ENCODE measurements at places on chromosomes 16 and 17.

DNA sequence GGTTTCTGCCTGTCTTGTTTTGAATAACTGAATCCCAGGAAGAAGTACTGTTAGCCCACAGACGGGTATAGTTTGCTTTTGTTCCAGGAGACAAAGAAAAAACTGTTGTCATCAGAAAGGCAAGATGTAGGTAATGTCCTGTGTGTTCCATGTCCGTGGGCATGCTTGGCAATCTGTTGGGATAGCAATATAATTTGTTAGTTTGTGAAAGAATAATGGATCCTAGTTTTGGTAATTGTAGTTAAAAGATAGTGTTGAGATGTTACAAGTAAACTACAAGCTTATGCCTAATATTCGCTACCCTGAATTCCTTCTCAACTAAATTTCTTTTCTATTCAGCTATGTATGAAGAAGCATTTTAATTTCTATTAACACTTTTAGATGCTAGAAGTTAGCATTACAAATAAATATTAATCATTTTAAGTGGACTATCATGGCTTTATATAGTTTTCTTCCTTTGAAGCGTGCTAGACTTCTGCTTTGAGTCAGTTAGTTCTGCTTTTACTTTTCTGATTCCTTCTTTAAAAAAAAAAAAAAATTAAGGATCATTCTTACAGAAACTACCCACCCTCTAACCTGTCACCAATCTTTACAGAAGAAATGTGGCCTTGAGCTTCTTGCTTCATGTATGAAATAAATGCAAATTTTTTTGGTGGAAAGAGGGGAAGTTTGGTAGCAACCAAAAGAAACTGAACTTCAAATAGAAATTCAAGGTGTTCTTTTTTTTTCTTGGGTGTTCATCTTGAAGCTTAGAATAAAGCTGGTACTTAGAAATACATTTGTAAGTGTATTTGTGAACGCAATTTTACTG is 2.4 kb downstream of the EVI2A start:
- no peak for DNase-seq

DNA sequence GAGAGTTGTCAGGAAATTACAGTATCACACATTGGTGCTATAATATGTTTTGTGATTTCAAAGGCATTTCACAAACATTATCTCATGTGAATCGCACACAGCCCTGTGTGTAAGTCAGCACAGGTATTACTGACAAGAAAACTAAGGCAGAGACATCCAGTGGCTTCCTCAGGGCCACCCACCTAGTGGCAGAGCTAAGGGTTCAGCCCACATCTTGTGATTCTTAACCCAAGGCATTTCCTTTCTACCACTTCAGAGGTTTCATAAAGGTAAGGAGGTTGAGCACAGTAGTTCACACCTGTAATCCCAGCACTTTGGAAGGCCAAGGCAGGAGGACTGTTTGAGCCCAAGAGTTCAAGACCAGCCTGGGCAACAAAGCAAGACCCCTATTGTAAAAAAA is 58.2 kb downstream of the STX8 start:
- no peak for DNase-seq

GRCh38 chr17:82403662-82404660 is 14.2 kb upstream of the HEXD start:
- DNase-seq, result no peak

GRCh38 chr16:57384248-57385070 is 12.2 kb downstream of the CX3CL1 start:
- no peak for DNase-seq

DNA sequence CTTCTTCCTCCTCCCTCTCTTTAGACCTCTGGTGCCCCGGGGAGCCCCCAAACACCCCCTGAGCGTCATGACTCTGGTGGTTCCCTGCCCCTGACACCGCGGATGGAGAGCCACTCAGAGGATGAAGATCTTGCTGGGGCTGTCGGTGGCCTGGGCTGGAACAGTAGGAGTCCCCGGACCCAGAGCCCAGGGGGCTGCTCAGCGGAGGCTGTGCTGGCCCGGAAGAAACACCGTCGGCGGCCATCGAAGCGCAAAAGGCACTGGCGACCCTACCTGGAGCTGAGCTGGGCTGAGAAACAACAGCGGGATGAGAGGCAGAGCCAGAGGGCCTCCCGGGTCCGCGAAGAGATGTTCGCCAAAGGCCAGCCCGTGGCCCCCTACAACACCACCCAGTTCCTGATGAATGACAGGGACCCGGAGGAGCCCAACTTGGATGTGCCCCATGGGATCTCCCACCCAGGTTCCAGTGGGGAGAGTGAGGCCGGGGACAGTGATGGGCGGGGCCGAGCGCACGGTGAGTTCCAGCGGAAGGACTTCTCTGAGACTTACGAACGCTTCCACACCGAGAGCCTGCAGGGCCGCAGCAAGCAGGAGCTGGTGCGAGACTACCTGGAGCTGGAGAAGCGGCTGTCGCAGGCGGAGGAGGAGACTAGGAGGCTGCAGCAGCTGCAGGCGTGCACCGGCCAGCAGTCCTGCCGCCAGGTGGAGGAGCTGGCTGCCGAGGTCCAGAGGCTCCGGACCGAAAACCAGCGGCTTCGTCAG is 7.5 kb downstream of the HEXIM2 start:
- DNase-seq, result no peak

DNA sequence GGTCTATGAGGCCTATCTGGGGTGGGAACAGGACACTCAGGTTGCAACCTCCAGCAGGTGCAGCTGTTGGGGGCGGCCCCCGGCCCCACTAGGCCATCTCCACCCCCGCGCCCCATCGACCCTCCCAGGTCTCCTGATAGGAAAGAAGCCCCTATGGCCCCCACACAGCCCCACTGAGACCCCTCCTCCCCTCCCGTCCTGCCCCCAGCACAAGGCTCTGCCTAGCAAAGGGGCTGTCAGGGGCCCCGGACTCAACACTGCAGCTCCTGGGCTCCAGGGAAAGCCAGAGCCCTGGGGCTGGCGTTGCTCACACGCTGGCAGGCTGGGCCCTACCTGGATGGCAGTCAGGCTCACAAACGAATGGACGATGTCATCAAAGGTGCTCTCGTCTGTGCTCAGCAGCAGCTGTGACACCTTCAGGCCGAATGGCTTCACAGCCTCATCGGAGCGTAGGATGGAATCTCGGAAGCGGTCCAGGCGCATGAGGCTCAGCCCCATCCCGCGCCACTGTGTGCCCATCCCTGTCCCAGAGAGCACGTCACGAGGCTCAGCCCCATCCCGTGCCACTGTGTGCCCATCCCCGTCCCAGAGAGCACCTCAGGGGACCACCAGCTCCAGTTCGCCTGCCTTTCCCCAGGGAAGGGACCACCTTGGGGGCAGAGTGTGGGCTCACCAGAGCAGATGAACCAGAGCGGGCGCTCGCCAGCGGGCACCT is 7.3 kb downstream of the FASN start:
- DNase-seq, result no peak

DNA sequence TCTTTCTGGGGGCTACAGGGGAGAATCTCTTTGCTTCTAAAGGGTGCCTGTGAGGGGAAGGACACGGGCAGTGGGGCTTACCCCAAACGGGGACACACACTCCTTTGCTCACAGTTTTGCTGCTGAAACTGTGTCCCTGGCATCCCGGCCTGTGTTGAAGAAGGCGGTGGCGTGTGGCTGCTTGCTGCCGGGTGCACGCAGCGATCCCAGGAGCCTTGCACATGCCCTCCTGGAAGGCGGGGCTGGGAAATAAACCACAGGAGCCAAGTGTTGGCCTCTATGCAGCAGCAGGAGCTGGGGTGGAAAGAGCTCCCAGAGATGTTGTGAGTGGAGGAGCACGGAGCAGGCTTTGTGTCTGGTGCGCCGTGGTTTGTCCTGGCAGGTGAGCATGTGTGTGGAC is 131.0 kb upstream of the CIBAR2 start:
- DNase-seq, result no peak

- DNase-seq, result no peak
Measured at GRCh38 chr16:24409045-24409444, 130.3 kb upstream of the RBBP6 start.

GRCh38 chr17:18946536-18946935 is 5.4 kb upstream of the SLC5A10 start:
- DNase-seq, result no peak

DNA sequence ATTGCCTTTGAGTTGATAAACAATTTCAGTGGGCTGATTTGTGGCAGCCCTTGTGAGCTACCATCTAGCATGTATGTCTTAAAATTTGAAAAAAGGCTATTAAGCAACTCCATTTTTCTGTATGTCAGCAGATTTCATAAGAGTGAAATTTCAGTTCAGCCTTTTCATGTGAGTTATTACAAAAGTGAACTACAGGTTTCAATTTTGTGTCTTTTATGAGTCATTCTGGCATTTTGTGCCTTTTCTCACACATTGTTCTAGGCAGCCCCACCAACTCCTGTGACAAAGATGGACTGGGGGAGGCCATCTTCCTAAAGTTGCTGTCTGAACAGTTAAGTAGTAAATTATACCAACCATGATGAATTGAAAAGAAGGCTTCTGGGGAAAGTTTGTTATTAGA is 52.1 kb downstream of the USP10 start:
- peak; percentile 35 for DNase-seq

DNA sequence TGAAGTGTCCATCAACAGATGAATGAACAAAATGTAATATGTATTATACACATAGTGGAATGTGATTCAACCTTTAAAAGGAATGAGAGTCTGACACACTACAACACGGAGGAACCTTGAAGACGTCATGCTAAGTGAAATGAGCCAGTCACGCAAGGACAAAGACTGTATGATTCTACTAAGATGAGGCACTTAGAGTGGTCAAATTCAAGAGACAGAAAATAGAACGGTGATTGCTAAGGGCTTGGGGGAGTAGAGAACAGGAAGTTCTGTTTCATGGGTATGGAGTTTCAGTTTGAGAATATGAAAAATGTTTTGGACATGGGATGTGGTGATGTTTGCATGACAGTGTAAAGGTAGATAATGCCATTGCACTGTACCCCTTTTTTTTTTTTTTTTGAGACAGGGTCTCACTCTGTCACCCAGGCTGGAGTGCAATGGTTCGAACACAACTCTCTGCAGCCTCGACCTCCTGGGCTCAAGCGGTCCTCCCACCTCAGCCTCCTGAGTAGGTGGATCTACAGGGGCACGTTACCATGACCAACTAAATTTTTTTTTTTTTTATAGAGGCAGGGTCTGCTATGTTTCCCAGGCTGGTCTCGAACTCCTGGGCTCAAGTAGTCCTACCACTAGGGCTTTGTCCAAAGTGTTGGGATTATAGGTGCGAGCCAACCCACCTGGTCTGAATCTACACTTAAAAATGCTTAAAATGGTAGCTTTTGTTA is 2.9 kb upstream of the CCDC102A start:
- no peak for DNase-seq

DNA sequence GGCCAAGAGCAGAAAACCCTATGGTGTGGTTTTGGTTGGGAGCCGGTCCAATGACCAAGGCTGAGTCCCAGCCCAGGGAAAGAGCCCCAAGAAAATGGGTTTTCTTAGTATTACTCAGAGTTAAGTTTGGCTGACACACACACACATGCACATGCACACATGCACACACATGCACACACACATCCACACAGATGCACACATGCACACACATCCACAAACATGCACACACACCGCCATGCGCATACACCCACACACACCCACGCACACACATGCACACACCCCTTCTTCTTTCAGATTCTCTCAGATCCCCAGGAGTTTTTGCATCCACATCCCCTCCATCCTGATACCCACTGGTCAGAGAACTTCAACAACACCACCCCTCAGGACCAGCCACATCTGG is 9.1 kb downstream of the ABCC12 start:
- DNase-seq, result no peak

DNA sequence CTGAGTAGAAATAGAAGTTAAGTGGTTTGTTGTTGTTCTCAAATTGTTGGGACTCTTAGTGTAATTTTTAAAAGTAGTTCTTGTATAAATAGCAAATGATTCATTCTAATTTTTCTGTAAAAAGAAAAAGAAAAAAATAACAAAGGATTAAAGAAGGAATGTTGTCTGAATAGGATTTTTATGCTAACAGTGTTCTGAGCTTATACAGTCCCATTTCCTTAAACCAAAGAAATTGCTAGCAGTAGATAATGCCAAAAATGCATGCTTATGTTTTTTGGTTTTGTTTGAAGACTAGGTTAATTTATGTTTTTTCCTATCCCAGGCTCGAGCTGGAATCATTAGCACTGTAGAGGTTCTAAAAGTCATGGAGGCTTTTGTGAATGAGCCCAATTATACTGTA is 44.7 kb upstream of the KPNB1 start:
- peak; percentile 25 for DNase-seq

DNA sequence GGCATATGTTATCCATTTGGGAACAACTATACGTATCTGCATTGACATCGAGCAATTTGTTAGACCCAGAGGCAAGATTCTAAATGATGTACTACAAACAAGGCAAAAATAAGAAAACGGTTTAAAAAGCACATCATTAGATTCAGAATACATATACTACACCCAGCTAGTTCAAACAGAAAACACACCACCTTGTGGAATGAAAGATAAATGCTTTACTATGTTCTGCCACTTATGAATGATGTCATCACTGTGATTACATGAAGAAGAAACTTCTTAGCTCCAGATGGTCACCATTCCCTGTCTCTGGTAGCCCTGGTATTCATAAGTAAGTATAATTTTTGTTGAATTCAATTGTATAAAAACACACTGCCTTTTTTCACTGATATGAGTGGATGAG is 7.8 kb downstream of the NACA2 start:
- peak; percentile 77 for DNase-seq

DNA sequence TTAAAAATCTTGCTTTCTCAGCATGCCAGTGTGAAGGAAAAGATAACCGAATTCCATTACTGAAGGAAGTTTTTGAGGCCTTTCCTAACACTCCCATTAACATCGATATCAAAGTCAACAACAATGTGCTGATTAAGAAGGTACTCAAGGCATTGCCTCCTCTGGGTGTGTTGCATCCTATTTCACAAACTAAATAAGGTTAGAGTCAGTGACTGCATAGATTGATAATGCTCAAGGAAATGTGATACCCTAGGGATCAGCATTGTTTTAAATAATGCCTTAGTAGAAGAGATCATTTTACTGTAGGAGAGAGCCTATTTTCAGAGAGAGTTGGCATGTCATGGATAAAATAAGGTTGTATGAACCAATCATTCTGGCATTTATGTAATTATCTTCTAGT is 36.8 kb downstream of the GDPD1 start:
- DNase-seq, result no peak

DNA sequence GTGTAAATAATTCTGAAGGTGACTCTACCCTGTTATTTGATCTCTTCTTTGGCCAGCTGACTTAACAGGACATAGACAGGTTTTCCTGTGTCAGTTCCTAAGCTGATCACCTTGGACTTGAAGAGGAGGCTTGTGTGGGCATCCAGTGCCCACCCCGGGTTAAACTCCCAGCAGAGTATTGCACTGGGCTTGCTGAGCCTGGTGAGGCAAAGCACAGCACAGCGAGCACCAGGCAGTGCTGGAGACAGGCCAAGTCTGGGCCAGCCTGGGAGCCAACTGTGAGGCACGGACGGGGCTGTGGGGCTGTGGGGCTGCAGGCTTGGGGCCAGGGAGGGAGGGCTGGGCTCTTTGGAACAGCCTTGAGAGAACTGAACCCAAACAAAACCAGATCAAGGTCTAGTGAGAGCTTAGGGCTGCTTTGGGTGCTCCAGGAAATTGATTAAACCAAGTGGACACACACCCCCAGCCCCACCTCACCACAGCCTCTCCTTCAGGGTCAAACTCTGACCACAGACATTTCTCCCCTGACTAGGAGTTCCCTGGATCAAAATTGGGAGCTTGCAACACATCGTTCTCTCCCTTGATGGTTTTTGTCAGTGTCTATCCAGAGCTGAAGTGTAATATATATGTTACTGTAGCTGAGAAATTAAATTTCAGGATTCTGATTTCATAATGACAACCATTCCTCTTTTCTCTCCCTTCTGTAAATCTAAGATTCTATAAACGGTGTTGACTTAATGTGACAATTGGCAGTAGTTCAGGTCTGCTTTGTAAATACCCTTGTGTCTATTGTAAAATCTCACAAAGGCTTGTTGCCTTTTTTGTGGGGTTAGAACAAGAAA is 5.1 kb downstream of the STH start:
- DNase-seq, result peak; percentile 24

- DNase-seq, result no peak
Measured at GRCh38 chr17:47966079-47966519, 4.8 kb upstream of the CDK5RAP3 start.
